ENCODE measurements at places on chromosomes 3 and 15. TPM values are rescaled to one million over a fixed set of nuclear protein-coding genes. Genes with fewer than 3 reads are reported as not detected.

Gene PHLDB2
- total RNA-seq, result 22.9 TPM

Gene CLDND1
- 37.8 TPM for total RNA-seq

Gene ST3GAL6
- 1.3 TPM for total RNA-seq

Gene CFAP44
- total RNA-seq, result 4.4 TPM

Gene CHRM5
- total RNA-seq, result under 0.01 TPM

Gene TF
- total RNA-seq, result 0.32 TPM

Gene ERC2
- not detected for total RNA-seq

Gene QARS1
- 285 TPM for total RNA-seq

Gene FSIP1
- 1.5 TPM for total RNA-seq

Gene EDC3
- 11.0 TPM for total RNA-seq

Gene ENTPD3
- total RNA-seq, result 0.09 TPM

Gene IGSF11
- total RNA-seq, result 0.09 TPM

Gene KLHL40
- total RNA-seq, result not detected

Gene CNTN3
- 0.17 TPM for total RNA-seq

Gene MUC13
- not detected for total RNA-seq

Gene NMNAT3
- 0.60 TPM for total RNA-seq

Gene LYSMD4
- total RNA-seq, result 9.5 TPM

Gene AADAC
- total RNA-seq, result 0.09 TPM

Gene CHRNB4
- total RNA-seq, result not detected

Gene TRMT10C
- 10.0 TPM for total RNA-seq

Gene STT3B
- 143 TPM for total RNA-seq

Gene SERPINI2
- not detected for total RNA-seq

Gene GPR62
- total RNA-seq, result not detected

Gene PROS1
- 17.9 TPM for total RNA-seq

Gene TEX9
- 4.6 TPM for total RNA-seq

Gene SCAANT1
- not detected for total RNA-seq

Gene TPRG1
- 0.32 TPM for total RNA-seq

Gene MYO1E
- total RNA-seq, result 21.9 TPM

Gene VEPH1
- total RNA-seq, result 24.0 TPM

Gene CPLX3
- total RNA-seq, result under 0.01 TPM

Gene ARPP19
- total RNA-seq, result 42.9 TPM

Gene CHRFAM7A
- total RNA-seq, result 0.69 TPM

Gene SOX2
- not detected for total RNA-seq

All from bronchial smooth muscle cell (primary cell).